Mammary microvascular endothelial cell (primary cell): ENCODE measurements at places on chromosomes 6 and 20. TPM values are rescaled to one million over a fixed set of nuclear protein-coding genes. Genes with fewer than 3 reads are reported as not detected.

The NMBR gene
- total RNA-seq: not detected in 2 replicates

The TFEB gene
- total RNA-seq: 2.3 and 3.4 TPM in 2 replicates

The HSPA1A gene
- 158 and 167 TPM in 2 replicates for total RNA-seq

The BRD2 gene
- 98.5 and 99.9 TPM in 2 replicates for total RNA-seq

The RSPH3 gene
- total RNA-seq: 3.1 and 3.6 TPM in 2 replicates
